ENCODE measurements at places on chromosomes 6 and 20.
A peak's percentile ranks its signal among the peaks of the same experiment; 100 is the strongest.

DNA sequence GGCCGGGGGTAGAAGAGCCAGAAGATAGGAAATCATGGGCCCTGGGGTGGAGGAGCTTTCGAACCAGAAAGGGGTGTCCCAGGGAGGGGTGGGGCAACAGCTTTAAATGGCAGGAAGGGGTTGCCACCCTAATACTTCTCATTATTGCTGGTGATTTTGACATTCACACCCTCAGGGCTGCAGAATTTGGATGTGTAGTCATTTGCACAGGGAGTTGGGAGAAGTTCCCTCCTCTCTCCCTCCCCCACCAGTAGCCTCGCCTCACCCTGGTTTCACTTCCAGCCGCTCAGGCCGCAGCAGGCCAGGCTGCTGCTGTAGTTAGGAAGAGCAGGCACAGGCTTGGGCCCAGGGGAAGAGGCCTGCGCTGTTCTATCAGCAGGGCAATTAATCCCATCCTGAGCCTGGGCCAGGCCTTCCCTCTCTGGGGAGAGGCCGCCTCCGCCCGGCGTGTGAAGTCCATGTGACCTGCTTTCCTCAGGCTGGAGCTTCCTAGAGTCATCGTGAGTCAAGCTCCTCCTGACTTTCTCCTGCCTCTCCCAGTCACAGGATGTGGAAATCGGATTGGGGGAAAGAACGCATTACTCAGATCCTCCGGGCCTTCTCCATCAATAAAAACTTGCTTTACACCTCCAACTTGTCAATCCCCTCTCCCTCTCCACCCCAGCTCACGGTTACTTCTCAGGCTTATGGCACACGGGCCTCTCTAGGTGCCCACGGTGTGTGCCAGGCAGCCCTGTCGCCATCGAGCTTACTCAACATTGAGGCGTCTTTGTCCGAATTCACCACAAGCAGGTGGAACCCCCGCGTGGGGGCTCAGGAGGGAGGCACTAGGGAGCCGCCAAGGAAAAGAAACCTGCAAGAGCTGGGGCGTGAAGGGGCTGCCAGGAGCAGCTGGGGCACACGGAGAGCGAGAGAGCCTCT lies 7.8 kb downstream of the ADTRP start:
- no peak for DNase-seq

- DNase-seq: no peak
These were observed 14.2 kb downstream of the FARS2 start for GRCh38 chr6:5275497-5275896.

GRCh38 chr6:149033454-149033853 lies 284.1 kb upstream of the TAB2 start:
- no peak for DNase-seq

- DNase-seq: no peak
These were observed 27.8 kb downstream of the THBS2 start for GRCh38 chr6:169225887-169226286.

DNA sequence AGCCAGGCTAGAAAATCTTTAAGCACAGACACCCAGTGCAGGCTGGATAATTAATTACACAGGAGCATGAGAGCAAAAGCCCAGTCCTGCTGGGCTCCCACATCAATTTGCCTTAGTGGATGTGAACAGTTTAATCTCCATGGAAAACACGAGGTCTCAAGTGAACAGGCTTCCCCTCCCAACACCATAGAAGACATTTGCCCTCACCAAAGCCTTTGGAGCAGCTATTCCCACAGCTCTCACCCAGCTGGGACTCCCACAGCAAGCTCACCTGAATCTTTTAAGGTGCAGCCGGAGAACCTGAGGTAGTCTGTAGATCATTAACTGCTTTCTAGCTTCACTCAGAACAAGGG lies 12.0 kb downstream of the TOMM6 start:
- no peak for DNase-seq

DNA sequence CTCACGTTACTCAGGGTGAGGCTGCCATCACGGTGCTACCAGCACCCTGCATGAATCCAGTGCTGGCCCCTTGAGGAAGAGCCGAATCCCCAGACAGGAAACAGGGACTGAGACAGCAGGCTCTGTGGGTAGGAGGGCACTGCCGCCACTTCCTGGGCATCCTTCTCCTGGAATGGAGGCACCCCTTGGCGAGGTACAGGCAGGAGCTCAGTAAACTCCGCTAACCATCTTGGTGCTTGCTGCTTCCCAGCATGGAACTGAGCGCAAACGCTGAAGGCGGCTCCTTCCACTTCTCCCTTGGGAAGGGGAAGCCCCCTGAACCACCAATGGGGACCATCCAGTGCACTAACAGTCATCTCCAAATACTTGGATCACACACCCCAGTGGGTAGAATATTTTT lies 13.5 kb upstream of the CCDC167 start:
- DNase-seq: no peak

DNA sequence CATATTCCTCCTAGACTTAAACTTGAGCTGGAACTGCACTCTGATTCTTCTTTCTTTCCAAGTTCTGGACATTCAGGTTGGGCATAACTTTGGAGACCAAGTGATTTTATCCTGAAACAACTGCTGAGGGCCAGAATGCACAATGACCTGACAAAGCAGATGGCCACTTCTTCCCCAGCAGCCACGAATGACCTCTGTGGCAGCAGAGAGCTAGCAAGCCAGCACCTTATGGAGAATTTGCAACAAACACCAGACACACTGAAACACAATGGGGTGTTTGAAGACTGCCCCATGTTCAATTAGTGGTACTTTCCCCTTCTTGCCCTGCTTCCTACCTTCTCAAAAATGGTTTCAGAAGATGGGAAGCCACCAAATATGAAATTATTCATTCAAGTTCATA lies 4.2 kb upstream of the TENT5A start:
- DNase-seq: no peak

- no peak for DNase-seq
These were observed 205.0 kb upstream of the EPHA7 start for GRCh38 chr6:93624408-93624807.

- no peak for DNase-seq
These were observed 791 bp downstream of the ADGRG6 start for GRCh38 chr6:142302421-142303175.

DNA sequence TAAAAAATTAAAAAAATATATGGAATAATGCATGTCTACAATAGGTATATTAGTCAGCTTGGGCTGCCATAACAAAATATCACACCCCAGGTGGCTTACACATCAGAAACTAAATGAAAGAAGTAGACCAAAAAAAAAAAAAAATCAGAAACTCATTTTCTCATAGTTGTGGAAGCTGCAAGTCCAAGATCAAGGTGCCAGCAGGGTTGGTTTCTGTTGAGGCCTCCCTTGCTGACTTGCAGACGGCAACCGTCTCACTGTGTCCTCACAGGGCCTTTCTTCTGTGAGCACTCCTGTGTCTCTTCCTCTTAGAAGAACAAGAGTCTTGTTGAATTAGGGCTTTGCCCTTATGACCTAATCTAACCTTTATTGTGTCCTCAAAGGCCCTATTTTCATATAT lies 11.4 kb upstream of the GDAP1L1 start:
- no peak for DNase-seq

DNA sequence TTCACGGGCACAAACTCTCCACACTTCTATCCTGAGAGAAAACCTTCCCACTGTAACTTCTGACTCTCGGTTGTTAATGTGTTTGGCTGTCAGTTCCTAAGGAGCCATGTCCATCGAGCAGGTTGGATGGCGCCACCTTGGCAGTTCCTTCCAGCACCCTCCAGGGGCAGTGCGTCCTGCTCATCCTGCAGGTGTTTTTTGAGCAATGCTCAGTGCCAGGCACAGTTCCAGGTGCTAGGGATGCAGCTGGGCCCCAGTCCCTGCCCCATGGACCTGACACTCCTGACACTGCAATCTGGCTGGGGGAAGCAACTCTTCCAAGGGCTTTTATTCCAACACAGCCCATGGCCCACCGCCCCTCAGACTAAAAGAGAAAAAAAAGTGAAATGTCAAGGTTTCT lies 376.4 kb downstream of the PREX1 start:
- no peak for DNase-seq

- no peak for DNase-seq
These were observed 283.2 kb downstream of the EPHA7 start for GRCh38 chr6:93136111-93136510.

DNA sequence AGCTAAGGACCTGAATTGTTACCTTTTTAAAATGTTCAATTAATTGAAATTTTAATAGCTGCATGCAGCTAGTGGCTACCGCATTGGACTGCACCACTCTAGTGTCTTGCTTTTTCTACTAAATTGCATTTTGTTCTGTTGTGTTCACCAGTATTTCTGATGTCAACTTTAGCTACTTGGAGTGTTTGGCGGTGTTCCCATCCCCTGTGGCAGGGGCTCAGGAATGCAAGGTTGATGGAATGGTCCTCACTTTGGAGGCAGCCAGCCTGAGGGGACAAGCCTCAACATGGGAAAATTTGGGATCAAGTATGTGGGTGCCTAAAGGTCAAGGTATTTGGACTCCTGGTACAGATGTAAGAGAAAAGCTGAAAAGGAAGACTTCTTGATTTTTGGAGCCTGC lies 230.1 kb upstream of the PRND start:
- DNase-seq: no peak

- peak; percentile 34 for DNase-seq
These were observed 76.0 kb upstream of the SHLD1 start for GRCh38 chr20:5674176-5674660.

DNA sequence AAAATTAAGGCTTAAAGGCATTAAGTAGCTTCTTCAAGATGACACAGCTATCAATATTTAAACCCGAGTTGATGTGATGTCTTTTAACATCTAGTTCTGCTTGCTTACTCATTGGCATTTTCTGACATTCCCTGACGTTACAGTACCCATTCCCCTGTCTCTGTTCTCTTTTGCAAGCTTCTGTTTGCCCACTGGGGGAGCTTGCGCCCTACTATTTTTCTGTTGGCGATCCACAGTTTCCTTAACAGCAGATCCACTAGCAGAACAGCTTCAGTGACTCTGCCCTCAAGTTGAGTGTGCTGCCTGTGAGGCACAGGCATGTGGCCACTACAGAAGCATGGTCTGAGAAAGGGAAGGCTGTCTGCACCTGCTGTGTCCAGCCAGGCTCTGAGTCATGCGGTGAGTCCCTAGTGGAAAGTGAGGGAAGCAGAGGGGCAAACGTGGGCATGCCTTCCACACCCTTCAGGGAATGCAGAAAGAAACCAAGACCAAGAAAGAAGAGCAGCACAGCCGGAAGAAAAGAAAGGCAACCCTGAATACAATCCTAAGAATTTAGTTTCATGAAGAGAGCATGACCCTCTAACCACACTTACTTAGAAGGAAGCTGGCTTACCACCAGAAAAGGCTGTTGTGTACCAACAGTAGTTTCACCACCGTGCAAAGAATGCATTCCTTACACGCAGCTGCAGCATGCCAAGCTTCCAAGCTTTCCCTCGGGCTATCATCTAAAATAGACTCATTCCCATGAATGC lies 97.7 kb upstream of the VGLL2 start:
- no peak for DNase-seq

GRCh38 chr6:163694988-163695398 lies 280.5 kb downstream of the QKI start:
- DNase-seq: no peak

DNA sequence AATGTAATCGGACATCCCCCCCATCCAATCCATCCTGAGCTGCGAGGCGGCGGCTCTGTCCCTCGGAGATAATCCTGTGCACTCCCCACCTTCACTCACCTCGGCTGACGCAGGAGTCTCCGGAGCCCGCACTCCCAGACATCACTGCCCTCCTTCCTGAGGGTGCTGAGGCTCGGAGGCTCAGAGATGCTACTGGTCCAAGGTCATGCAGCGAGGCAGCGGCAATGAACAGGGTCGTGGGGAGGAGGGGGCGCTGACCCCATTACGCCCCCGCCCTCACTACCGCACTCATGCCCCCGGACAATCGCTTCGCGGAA lies 485 bp downstream of the ADISSP start:
- DNase-seq: no peak

DNA sequence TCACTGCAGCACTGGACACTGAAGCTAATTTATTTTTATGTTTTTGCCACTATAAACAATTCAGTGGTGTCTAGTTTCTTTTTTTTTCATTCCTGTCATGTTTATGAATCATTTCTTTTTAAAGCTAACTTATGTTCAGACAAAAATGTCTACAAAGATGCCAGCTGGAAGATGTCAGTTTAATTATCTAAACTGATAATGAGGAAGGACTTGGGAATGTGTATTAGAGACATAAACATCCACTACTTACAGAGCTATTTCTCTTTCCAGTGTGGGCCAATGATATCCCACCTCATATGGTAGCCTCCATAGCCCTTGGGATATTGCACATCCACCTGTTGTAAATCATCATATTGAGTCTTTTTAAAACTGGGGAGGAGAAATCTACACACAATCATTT lies 132.1 kb upstream of the FAM184A start:
- DNase-seq: no peak

DNA sequence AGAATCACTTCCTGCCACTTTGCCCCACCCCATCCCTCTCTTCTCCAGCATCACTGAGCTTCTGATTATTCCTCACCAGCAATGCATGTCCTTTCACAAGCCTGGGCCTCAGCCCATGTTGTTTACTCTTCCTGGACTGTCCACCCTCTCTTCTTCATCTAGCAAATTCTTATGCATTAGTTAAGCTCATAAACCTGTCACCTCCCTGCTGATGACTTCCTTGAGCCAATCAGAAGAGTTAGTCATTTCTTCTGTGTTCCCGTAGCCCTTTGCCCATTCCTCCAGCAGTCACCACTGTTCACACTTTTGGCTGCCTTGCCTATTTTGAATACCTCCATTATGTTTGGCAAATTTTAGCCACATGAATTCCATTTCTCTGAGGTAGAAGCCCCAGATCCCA lies 4.1 kb upstream of the CRYBG1 start:
- DNase-seq: no peak

DNA sequence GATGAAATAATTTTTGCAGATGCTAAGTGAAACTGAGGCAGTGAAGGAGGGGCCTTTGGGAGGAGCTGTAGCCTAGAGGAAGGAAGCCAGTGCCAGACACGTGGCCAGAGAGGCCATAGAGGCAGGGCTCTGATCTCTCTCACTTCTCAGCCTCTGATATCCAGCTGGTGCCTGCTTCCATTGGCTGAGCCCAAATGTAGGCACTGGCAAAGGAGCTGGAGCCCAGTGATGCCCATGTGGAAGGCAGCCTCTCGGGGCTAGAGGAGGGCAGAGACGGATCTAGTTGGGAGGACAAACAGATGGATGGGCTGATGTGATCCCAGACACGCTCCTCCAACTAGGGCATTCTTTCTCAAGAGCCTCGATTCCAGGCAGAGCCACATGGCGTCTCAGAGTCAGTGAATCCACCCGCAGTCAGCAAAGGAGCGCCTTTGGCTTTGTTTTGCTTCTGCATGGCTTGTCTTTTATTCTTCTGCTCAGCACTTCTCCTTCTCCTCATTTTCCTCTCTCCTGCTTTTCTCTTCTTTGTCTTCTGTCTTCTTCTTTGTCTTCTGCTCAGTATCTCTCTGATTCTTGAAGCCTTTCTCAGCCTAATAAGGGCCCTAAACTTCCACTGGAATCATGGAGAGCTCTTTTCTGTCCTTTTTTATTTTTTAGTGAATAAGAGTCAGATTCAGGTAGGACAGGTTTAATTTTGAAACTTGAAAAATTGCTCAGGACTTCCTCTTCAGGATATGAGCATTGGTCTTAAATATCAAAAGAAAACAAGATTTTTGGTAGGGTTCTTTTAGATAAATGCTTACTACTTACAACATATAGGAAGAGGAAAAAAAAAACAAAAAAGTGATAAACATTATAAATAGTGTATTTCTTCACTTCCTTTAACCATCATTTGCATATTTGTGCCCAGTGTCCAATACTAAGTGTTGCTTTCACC lies 41.8 kb downstream of the CYP24A1 start:
- DNase-seq: no peak

- DNase-seq: no peak
These were observed 13.7 kb upstream of the FUT9 start for GRCh38 chr6:96001891-96002575.

GRCh38 chr20:6588296-6588695 lies 179.2 kb upstream of the BMP2 start:
- DNase-seq: no peak

- DNase-seq: no peak
These were observed 46.6 kb upstream of the PTPRK start for GRCh38 chr6:128567029-128567428.
